DND-41 (cell line): ENCODE measurements at places on chromosomes 16 and 17.

- no peak for DNase-seq
Observed at GRCh38 chr17:82285141-82285540, 11.6 kb upstream of the CSNK1D start.

DNA sequence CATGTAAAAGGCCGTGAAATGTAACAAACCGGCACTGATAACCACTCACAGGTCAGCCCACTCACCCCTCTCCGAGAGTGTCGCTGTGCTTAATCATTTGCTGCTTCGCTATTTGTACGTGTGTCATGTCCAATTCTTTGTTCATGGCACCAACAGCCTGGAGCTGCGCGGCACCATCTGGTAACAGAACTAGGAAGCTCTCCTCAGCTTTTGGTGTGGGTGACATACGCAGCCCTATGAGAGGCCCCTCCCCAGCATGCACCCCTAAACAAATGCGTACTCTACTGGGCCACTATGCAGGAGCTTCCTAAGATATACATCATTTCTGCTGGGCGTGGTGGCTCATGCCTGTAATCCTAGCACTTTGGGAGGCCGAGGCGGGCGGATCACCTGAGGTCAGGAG, 2.3 kb upstream of the PECAM1 start:
- no peak for DNase-seq

DNA sequence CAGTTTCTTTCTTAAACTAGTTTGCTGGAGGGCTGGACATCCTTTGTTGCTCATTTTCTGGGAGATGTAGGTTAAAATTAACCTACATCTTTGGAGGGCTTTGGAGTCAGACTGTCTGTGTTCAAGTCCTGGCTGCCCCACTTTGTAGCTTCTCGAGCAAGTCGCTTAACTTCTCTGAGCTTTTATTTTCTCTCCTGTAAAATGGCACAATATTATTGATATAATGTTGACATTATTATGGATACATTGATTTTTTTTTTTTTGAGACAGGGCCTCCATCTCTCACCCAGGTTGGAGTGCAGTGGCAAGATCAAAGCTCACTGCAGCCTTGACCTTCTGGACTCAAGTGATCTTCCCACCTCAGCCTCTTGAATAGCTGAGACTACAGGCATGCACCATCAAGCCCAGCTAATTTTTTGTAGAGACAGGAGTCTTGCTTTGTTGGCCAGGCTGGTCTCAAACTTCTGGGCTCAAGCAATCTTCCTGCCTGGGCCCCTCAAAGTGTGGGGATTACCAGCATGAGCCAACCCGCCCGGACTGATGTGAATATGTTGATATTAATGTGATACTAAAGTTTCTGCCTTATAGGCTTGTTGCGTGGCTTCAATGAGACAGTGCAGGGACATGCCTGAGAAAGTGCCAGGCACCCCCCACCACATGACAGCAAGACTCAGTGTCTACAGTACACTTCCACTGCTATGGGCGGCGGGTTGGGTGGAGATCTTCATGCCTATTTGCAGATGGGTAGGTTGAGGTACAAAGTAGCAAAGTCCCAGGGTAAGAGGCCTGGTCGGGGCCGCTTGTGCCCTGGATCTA, 31.6 kb upstream of the RMI2 start:
- no peak for DNase-seq

GRCh38 chr16:1193825-1194581, 31.1 kb downstream of the TPSG1 start:
- DNase-seq, result no peak

GRCh38 chr17:5055543-5055942, 20.3 kb upstream of the SLC52A1 start:
- DNase-seq, result no peak

DNA sequence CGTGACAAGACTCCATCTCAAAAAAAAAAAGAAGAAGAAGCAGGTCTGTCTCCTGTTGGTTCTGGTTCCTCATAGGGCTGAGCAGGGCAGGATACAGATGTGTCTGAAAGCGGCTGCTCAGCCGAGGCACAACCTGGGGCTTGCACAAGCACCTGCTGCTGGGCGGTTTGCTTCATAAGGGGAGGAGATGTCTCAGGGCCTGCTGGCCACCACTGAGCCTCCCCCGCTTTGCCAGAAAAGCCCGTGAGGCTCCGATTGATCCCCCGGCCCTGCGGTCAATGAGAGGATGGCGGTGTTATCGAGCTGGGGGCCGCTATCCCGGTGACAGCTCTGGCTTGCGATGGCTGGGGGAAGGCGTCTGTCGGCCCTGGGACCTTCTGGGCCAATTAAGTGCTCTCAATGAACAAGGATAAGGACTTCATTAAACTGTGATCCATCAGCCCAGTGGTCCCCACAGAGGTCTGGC, 162.0 kb downstream of the SDK2 start:
- DNase-seq, result no peak

DNA sequence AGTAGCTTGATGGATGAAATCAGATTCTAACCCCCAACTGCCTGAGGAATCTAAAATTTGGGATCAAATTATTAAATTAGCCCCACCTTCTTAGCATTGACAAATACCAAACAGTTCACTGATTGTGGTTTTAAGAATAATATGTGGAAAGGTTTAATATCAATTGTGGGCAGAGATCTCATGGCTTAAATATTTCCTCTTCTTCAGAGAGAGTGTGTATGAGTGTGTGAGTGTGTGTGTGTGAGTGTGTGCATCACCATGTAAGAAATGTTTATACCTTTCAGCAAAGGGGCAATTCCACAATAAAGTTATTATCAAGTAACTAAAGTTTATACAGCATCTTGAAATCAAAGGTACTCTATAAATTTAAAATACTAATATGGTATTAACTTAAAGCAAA, 3.2 kb downstream of the SMURF2 start:
- DNase-seq, result no peak

GRCh38 chr17:78645421-78646295, 68.5 kb upstream of the DNAH17 start:
- no peak for DNase-seq

- no peak for DNase-seq
Observed at GRCh38 chr16:62363501-62363900, 327.3 kb upstream of the CDH8 start.

- no peak for DNase-seq
Observed at GRCh38 chr16:65070831-65071432, 50.9 kb downstream of the CDH11 start.

DNA sequence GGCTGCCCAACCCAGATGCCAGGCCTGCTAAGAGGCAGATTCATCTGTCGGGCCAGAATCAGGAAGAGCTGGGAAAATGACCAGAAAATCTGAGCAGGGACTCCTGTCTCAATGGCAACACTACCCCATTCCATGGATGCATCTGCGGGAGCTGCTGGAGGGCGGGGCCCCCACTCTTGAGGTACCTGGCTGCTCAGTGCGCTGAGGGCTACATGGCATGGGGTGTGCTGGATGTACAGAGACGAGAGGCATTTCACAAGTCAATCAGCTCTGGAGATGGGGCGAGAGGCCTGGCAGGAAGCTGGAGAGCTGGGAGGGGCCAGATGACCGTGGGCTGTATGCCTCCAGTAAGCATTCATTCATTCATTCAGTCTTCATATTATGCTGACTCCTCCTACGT, 6.4 kb downstream of the SDK2 start:
- no peak for DNase-seq

- DNase-seq, result no peak
Observed at GRCh38 chr17:67491009-67491680, 114.1 kb downstream of the PITPNC1 start.

- peak; percentile 80 for DNase-seq
Observed at GRCh38 chr17:35448214-35448898, at the start of gene SLFN13. SLFN13 (minus strand) TSS chr17:35448766; CDS start chr17:35445680, 3,086 bp downstream.

- DNase-seq, result no peak
Observed at GRCh38 chr16:9708972-9709620, 473.1 kb downstream of the GRIN2A start.

DNA sequence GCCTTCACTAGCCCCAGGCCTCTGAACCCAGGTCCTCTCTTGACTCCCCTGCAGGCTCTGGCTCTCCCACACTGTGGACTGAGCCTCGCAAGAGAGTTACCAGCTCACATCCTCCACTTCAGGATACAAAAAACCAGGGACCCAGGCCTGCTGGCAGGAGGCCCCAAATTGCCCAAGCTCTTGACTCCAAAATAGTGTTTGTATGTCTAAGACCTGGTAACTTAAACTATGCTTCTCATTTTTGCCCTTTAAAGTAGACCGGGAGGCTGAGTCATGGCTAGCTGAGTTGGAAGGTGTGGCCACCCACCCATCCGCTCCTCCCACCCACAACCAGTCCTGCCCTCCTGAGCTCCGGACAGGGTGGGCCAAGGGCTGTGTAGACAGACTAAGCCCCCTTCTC, 250.0 kb downstream of the SOX9 start:
- DNase-seq, result no peak

DNA sequence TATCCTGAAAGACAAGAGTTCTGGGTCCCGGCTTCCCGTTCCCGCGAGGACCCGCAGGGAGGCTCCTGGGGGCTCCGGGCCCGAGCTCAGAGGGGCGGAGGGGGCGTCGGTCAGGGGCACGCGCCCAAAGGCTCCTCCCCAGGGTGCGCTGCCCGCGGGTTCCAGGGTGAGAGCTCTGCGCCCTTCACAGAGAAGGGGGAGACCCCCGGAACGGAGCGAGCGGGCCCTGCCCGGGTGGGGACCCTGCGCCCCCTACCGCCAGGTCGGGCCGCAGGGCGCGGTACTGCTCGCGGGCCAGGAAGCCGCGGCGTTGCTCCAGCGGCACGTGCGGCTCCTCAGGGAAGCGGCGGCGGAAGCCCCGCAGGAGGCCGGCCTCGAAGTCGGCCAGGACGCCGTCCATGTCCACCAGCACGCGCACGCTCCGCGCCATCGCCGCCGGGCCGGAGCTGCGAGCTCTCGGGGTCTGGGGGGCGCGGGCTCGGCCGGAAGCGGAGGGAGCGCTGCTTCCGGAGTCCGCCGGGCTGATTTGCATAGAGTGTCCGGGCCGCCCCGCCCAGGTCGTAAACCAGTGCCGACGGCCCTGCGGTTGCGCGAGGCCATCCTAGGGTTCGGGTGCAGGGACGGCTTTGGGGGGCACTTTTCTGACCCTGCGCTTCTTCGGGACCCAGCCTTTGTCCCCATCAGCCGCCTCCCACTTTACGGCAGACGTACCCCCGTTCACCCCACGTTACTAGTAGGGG, at the start of gene NT5C:
Gene NT5C, minus strand, starts transcription at position 465 of the 740 bp plus-strand sequence. Its CDS starts 35 bp downstream, at position 430.
- DNase-seq, result peak; percentile 76

- DNase-seq, result no peak
Observed at GRCh38 chr16:56672761-56673536, 3.3 kb downstream of the MT1H start.
